ENCODE measurements at places on chromosomes 5 and 9.

- no peak for DNase-seq
Measured at GRCh38 chr5:154319736-154320135, 126.1 kb upstream of the SAP30L start.

DNA sequence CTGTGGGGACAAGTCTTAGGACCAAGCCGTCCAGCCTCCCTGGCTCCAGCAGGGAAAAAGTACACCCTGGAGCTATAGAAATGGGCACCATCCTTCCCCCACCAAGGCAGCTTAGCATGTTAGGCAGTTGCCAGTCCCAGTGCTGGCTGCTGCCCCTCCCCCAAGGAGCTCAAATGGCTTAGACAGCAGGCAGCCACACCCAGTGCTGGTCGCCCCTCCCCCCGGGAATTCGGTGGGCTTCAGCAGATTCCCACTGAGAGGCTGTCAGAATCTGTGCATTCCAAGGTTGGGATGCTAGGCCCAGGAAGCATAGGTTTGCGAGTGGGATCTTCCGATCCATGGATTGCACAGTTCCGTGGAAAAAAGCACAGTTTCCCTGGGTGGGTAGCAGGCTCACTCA, 105.2 kb upstream of the ITGA1 start:
- DNase-seq, result no peak

DNA sequence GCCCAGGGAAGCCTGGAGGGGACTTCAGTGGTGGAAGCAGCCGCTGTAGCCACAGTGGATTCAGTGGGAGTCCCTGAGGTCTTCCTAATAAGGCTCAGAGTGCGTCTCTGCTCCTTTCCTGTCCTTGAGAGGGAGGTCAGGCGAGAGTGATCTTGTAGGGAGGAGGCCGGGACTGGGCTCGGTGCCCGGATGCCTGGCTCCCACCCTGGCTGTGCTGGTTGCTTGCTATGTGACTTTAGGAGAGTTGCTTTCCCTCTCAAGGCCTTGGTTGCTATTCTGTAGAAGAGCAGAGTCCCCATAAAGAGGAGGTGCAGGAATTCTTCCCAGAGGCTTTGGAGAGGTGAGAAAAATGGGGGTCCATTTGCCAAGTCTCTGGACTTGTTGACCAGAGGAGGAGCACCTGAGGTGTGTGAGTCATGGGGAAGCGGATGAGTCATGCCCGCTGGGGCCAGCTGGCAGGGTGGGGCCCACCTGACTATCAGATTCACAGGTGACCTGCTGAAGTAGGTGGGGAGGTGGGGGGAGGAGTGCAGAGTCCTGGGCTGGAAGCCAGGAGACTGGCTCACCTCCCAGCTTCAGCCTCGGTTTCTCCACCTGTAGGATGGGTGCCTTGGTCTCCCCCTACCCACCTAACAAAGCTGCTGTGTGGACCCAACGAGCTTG, 13.8 kb downstream of the GSN start:
- DNase-seq, result no peak

DNA sequence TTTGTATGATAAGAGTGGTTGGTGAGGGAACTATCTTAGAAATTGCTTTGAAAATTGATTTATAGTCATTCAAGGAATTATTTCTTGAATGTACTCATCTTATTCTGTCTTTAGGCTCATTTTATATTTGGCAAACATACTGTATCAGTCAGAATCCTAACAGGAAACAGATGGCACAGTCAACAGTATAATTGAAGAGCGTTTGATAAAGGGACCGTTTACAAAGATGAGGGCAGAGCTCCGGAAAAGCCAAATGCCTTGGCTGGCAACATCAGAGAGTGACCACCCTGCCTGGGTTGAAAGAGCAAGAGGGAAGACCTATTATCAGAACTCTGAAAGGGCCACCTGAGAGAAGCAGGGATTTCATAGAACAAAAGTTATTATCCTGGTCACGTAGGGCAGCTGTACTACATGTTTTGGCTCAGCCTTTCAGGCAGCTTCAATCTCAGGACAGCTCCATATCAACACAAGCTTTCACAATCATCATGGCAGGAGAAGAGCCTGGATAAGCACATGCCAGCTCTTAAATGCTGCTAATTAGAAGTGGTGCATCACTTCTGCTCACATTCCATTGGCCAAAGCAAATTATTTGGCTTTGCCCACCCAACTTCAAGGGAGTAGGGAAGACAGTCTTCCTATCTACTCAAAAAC, 47.2 kb upstream of the ARL15 start:
- DNase-seq, result no peak

DNA sequence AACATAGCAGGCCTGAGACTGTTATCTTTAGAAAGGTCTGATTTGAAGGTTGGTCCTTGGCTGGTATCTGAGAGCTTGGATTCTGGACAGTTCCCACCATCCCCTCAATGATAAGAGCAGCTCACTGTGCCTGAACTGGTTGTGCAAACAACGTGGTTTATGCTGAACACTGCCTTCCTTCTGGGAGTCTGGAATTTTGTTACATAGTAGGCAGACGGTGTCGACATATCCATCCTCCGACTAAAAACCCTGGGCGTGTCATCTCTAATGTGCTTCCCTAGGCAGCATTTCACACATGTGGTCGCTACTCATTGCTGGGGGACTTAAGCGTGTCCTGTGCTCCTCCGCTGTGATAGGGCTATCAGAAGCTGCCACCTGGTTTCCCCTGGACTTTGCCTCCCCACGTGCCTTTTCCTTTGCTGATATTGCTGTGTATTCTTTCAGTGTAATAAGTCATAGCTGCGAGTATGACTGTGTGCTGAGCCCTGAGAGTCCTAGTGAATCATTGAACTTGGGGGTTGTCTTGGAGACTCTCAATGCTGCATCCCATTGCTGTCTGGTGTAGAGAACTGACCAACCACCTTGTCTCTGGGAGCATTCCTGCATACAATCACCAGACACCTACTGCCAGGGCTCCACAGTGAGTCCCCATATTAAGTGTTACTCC, 119.1 kb upstream of the TBC1D2 start:
- no peak for DNase-seq

GRCh38 chr5:57529864-57530263, 47.3 kb upstream of the ACTBL2 start:
- no peak for DNase-seq

GRCh38 chr9:98040212-98040611, 16.3 kb upstream of the NANS start:
- no peak for DNase-seq

GRCh38 chr5:97364731-97365130, 181.7 kb upstream of the RIOK2 start:
- no peak for DNase-seq

DNA sequence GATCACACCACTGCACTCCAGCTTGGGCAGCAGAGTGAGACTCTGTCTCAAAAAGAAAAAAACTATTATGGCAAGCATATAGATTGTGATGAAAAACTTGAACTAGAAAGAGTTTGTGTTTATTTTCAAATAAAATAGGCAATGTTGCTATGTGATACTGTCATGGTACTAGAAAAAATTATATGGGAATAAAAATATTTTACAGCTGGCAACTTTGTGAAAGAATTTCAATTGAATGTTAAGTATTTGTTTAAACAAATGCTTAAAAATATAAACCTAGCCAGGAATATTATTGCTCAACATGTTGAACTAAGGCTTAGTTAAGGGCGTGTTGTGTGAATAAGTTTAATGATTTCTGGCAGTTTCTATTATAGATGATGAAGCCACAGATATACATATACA, 31.7 kb downstream of the HSDL2 start:
- DNase-seq, result no peak

- DNase-seq, result no peak
Measured at GRCh38 chr9:123775289-123776284, 154.3 kb downstream of the DENND1A start.

- no peak for DNase-seq
Measured at GRCh38 chr9:121353241-121354061, 16.6 kb downstream of the STOM start.

DNA sequence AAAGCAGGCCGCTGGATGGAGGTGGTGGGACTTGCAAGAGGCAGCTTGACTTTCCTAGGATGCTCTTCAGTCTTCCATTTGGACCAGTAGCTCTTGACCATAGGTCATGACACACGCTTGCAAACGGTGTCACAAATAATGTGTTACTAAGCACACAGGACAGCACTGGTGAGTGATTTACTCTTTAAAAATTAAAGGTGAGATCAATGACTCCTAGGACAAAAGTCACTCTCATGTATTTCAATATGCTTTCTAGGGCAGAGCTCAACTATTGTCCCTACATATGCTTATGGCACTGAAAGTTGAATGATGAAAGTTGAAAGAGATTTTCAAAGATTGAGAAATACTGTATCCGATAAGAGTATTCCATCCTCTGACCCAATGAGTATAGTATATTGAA, 496.7 kb downstream of the EBF1 start:
- no peak for DNase-seq

- no peak for DNase-seq
Measured at GRCh38 chr5:132211787-132212186, 15.9 kb downstream of the P4HA2 start.

DNA sequence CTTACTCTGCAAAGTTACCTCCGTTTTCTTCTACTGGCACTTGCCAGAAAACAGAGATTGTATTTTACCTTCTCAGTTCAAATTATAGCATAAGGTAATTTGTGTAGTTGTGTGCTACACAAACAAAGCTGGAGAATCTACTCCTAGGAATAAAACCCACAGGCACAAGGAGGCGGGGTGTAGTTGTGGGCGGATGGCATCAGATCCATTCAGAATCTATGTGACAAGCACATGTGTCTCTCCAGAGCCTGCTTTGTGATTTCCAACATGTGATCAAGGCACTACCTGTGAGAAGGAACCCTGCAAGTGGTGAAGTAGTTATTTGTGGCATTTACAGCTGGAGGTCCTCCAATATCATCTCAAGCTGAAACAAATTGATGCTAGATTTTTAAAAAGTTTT, 39.0 kb downstream of the GAS1 start:
- no peak for DNase-seq

DNA sequence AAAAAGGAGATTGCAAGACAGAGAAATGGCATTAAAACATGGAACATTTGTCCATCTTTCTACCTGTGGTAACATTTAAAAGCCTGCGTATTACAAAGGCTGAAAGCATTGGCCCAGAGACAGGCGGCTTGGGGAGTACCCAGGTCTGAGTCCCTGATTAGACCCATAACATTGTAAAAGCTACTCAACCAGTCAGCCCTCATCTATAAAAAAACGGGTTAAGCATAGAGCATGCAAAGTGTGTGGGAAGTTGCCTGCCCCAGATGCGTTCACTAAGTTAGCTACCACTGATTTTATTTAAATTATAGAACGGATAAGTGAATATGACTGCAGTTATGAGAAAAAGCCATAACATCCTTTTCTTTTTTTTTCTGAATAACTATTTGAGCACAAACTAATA, 276.1 kb downstream of the CDH12 start:
- DNase-seq, result no peak

DNA sequence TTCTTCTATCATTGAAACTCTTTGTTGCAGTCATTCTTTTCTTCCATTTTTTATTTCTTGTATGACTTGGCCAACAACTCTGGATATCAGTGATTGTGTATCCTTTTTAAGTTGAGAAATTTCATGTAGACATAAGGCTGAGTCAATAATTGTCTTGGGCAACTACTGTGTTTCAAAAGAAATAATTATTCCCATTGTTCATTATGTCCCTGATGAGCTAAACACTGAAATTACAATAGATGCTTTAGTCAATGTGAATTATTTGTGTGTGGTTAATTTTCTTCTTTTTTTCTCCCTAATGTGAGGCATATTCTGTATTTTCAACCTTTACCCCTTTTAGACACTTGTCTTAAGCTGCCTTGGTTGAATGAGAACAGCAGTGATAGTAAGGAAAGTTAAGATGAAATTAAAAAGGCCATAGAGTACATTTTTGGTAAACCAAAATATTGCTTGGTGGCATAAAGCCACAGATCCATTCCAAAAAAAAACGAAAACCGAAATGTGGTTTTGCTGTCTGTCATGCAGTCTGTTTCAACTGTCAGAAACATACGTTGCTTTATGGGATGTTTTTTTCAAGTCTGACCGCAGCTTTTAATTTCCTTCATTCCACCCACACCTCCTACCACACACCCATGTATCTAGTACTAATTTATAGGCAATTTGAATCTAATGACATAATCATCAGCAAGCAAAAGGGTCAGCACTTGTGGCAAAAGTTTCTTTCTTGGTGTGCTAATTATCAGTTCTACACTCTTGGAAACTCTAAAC, 21.1 kb downstream of the TLE4 start:
- DNase-seq, result no peak

DNA sequence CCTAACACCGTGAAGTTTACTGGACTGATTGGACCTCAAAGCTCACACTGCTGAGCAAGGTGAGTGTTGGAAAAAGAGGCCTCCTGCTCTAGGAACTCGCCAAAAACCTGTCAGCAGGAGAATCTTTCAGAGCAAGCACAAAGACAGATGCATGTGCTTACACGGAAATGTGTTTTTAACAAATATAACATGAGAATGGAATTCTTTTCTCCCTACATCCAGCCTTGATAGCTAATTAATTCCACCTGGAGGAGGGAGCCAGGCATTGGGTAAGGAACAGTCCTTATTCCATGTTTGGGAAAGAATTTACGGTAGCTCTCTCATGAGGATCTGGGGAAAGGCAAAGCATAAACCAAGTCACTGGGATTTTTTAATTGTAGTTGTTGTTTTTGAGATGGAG, 98.8 kb downstream of the KLF4 start:
- no peak for DNase-seq

GRCh38 chr9:91334053-91334452, 27.7 kb downstream of the AUH start:
- no peak for DNase-seq

DNA sequence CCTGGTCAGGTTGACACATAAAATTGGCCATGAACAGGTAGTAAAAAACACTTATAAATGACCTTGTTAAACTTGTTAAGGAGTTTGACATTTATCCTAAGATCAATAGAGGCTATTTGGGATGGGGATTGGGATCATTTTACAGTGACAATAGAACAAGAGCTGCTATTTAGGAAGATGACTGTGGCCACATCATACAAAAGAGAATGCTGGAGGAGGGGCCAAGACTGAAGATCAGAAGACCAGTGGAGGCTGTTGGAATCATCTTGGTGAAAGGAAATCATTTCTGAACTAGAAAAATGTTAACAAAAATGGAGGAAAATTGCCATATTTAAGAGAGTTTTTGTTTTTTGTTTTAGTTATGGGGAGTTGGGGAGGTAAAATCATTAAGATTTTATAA, 304.8 kb upstream of the TLE4 start:
- no peak for DNase-seq

DNA sequence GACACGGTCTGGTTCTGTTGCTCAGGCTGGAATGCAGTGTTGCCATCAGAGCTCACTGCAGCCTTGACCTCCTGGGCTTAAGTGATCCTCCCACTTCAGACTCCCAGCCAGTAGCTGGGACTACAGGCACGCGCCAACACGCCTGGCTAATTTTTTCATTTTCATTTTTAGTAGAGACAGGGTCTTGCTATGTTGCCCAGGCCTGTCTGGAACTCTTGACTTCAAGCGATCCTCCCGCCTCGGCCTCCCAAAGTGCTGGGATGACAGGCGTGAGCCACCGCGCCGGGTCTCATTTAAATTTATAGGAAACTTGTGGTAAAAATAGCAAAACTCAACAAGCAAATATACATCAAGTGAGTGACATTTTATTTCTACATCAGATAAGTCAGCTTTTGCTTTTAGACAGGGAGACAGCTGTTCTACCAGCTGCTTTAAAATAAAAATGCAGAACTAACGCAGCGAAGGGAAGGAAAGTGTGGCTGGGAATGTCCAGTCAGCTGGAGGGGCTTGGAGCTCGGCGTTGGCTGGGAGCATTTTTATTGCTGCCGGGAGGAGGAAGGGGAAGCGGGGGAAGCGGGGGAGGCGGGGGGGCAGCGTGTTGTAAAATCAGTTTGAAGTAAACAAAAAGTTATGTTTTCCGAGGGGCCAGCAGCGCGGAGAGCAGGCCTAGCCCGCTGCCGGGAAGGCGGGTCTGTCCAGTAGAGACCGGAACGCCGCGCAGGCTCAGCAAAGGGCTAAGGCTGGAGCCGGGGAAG, 707 bp upstream of the ZFYVE16 start:
- peak; percentile 4 for DNase-seq
